IMR-90 (cell line): ENCODE measurements at places on chromosomes 11 and 22. TPM values are rescaled to one million over a fixed set of nuclear protein-coding genes. Genes with fewer than 3 reads are reported as not detected.

APOC3 gene
- not detected in 2 replicates for total RNA-seq

DNA sequence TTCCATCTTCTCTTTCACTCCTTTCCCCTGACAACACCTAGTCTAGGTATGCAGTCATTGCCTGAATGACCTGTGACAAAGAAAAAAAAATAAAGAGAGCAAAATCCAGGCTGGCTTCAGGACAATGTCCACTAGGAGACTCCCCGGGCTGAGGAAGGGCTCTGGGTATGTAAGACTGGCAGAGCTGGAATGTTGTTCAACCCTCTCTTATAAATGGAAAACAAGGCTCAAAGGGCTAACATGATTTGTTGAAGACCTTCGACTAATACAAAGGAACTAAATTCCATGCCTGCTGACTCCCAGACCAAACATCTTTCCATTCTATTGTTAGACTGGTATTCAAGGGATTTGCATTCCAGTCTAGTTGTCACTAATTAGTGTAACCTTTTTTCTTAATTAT, 122.2 kb downstream of the ARL14EP start:
- DNase-seq = no peak

GRCh38 chr11:128970598-128971190, 28.0 kb upstream of the TP53AIP1 start:
- no peak for DNase-seq

GRCh38 chr22:29797351-29797750, 30.2 kb downstream of the UQCR10 start:
- DNase-seq = no peak

PHOX2A gene
- not detected in 2 replicates for total RNA-seq
